Inflammatory macrophage treated with lipopolysaccharide for 4 hours (primary cell): ENCODE measurements at places on chromosomes 12 and 14.

- peak; percentile 65 for DNase-seq
Measured at GRCh38 chr12:92144631-92145480, 790 bp downstream of the BTG1 start.

- no peak for DNase-seq
Measured at GRCh38 chr14:39395555-39396254, 36.5 kb downstream of the FBXO33 start.

- DNase-seq = peak; percentile 87
Measured at GRCh38 chr14:90276646-90277367, 20.5 kb downstream of the PSMC1 start.

GRCh38 chr12:122174155-122174845 is at the start of gene IL31:
Gene IL31, minus strand, starts transcription at chr12:122174221. Its CDS starts 49 bp downstream, at chr12:122174172.
- DNase-seq = no peak

DNA sequence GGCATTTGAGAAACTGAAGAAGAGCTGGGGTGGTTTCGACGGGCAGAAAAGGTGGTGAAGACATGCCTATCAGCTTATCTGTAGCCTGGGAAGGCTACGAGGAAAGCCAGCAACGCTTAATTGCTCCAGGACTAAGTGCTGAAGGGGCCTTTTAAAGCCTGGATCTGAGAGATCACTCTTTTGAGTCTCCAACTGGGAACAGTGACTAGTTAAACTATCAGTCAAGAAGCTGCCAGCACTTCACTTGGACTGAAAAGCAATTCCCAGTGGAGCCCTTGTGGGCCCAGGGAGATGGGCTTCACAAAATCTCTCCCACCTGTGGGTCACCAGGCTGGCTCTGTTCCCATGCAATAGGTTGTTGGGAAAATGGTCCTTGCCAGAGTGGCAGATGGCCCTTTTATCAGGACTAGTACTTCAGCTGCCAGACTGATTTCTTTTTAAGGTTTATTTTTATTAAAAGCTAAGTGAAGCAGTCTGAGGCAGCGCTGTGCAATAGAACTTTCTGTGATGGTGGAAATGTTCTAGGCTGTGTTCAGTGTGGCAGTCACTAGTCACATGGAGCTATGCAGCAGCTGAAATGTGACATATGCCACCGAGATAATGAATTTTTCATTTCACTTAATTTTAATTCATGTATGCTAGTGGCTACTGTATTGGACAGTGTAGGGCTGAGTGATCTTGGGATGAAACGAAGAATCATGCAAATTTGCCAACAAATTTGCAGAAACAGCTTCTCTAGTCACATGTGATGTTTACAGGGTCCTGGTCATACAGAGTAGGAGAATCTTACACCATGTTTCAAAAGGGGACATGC is 276.8 kb downstream of the PCNX1 start:
- no peak for DNase-seq

DNA sequence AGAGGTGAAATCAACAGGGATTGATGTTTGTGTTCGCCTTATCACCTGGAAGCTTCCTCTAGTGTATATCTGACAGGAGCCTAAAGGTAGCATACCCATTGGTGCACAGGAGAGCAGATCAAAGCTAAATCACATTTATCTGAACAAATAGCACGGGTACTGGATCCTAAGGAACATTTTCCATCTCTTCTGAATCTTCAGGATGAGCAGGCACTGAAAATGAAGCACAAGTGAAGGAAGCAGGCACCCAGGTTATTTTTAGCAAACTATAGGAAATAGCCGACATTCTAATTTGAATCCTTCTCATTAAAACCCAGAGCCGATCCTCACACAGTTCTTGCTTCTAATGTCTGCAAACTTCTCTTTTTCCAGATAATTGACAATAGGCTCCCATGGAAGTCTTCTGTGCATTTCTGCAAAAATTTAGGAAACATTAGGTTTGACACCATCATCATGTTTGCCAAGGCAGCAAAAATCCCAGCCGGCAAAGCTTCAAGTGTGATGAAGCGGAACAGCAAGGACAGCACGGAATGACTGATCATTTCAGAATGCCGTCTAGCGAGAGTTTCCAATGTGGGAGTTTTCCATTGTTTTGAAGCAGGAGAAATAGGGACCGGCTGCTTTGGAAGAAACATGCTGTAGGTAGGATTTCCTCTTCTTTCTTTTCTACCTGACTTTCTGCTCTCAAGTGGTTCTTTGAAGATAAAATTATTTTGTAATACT is 24.3 kb upstream of the RGS6 start:
- DNase-seq = no peak

- peak; percentile 32 for DNase-seq
Measured at GRCh38 chr14:23447361-23448350, 12.2 kb upstream of the MYH7 start.

GRCh38 chr12:9372202-9372601 is 164.0 kb upstream of the PZP start:
- peak; percentile 33 for DNase-seq

DNA sequence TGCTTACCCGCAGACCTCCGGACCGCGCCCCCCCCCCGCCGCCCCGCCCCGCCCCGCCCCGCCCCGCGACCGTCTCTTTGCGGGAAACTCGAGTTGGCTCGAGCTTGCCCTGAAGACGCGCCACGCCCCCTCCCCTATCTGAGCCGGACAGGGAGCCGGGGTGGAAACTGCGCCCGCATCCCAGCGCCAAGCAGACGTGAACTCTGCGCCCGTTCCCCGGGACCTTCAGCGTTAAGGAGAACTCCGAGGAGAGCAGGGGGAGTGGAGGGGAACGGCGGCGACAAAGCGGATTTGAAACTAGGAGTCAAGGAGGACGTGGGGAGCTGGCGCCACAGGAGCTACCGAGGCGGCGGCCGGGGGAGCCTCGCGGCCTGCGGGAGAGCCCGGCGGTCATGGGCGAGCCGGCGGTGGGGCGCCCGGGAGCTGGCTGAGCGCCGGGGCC is at the start of gene KCNK13:
Gene KCNK13, plus strand, starts transcription at position 310 of the 442 bp plus-strand sequence. CDS start 212 bp downstream, outside the sequence.
- peak; percentile 80 for DNase-seq

GRCh38 chr14:103436533-103436932 is 51.3 kb downstream of the MARK3 start:
- peak; percentile 86 for DNase-seq

- DNase-seq = peak; percentile 98
Measured at GRCh38 chr14:89954070-89955021, at the start of gene EFCAB11. Gene EFCAB11, minus strand, starts transcription at chr14:89954730. Its CDS starts 70 bp downstream, at chr14:89954660.

GRCh38 chr14:58243790-58244555 is 670 bp upstream of the PSMA3 start:
- DNase-seq = peak; percentile 61

DNA sequence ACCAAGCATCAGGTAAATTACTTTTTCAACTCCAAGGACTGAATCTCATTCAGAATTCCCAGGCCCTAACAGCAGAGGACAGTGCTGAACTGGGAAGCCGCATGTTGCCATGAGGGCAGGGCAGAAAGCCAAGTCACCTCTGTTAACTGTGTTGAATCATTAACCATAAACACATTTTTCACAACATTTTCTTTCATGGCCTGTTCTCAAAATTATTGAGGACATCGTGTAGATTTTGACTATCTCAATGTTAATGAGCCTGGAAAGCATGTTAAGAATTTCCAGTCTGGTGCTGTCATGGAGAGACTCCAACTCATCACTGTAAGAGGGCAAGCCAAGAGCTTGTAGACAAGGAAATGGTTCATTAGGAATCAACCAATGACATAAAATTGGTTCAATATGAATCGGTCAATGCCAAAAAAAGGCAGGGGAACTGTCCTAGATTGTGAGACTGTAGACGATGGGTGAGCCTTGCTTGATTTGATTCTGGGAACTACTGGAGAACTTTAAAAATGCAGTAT is 33.7 kb downstream of the CPM start:
- DNase-seq = no peak

DNA sequence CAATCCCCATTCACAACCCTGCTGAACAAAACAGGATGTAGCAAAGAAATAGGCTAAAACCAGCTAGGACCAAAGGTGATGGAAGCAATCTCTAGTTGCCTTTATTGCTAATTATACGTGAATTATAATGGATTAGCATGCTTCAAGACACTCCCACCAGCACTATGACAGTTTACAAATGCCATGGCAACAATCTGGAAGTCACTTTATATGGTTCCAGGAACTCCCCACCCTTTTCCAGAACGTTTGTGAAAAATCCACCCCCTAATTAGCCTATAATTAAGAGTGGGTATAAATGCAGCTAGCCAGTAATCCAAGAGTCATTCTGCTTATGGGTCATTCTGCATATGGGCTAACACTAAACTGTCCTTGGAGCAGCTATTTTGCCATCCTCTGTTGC is 328.7 kb downstream of the FLRT2 start:
- DNase-seq = no peak

DNA sequence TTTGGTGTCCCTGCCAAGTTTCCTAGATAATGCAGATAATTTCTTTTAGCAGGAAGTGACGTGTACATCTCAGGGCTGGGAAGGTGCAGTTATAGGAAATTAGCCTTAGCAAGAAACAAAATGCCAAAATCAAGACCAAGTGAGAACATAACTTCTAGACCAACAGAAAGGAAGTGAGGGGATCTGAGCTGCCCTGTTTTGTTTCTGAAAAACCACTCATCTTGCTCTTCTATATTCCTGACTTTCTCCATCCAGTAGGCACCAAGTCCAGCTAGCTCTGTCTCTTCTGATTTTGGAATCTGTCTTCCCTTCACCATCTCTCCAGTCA is 23.9 kb upstream of the DUSP6 start:
- no peak for DNase-seq

DNA sequence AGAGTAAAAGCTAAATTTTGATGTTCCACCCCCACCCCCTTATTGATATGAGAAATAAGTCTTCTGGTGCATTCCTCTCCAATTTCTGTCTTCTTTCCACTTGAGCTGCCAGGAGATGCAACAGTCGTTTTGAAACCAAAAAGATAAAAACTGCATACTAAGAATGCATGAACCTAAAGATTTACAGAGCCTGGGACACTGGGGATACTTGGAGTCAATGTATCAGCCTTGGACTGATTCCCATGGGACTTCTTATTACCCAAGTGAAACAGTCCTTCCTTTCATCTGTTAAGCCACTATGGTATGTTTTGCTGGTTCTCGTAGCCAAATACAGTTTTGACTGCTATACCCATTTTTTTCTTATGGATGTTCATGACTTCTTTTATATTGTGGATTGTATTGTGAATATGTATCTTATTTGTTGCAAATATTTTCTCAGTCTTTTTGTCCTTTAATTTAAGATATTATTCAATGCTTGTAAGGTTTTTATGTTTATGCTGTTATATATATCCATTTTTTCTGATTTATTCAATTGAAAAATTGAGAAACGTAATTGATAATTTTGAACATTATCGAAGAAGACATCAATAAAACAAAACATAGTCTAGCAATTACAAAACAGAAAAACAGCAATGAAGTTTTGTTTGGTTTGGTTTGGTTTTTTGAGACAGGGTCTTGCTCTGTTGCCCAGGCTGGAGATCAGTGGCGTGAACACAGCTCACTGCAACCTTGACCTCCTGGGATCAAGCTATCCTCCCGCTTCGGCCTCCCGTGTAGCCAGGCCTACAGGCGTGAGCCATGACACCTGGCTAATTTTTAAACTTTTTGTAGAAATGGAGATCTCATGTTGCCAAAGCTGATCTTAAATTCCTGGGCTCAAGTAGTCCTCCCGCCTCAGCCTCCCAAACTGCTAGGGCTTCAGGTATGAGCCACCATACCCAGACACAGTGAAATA is 85.4 kb upstream of the ETV6 start:
- DNase-seq = no peak

DNA sequence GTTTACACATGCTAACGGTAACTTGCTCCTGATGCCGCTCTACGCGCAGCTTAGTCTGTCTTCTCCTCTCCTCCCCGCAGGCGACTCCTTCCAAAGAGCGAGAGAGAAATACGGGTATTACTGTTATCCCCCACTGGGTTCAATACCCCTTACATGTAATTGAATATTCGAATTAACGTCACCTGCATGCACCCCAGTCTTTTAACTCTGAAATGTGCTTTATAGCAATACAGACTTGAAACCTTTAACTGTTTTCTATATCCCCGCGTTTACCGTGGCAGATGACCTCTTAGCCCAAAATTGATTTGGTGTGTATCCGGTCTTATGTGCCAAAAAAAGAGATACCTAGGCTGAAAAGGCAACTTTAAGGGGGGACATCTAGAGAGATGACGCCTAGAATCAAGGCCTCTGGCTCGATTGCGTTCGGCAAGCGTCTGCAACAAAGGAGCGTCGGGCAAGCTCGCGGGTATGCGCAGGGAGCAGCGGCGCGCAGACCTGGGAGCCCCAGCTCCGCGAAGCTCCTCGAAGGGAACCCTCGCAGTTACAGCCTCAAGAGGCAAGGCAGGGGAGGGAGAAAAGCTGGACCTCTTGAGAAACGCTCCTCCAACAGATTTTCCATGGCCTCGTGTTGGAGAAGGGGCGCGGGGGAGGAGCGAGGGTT is 6.8 kb upstream of the FOXG1 start:
- no peak for DNase-seq

GRCh38 chr14:24241829-24242443 is 487 bp downstream of the TINF2 start:
- DNase-seq = peak; percentile 95

DNA sequence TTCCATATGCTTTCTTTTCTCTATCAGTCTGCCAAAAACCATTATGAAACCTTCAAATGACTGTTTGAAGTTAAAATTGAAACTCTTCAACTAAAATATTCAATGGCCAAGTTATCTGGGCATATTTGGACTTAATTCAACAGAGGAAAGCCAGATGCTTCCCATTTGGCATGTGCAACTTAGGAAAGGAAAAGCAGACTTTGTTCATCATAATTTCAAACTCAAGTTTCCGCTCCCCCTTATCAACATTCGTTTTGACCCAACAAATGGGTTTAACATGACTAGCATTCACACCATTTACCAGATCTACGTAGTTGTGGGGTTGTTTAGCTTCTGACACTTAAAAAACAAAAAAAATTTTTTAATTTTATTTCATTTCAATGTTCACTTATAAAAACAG is 75.7 kb downstream of the PLEKHG7 start:
- DNase-seq = no peak

DNA sequence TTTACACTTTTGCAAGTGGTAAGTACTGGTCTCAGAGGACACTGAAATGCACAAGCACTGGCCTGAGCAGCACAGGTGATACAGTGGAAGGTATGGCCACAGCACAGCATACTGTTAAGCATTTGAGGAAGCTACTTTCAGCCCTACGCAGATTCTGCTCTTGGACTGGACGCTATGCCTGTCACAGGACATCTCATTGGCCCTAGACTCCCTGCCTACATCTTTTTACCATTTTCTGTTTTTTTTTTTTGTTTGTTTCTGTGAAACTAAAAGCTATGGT is 144.2 kb upstream of the ABCD2 start:
- no peak for DNase-seq

DNA sequence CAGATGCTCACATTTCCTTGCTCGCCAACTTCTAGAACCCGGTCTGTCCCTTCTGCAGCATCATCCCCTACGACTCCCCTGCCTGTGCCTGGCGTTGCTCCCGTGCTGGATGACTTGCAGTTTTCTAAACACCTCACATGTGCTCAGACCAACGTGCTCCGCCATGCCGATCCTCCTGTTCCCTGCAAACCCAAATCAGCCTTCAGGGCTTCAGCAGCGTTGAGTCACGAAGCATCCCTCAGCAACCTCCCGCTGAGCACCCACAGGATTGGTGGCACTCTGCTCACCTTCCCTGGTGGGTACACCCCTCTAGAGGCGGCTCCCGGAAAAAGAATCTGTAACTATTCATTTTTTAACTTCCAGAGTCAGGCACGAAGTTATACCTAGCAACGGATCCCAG is 2.8 kb upstream of the PIWIL1 start:
- DNase-seq = no peak
